ENCODE measurements at places on chromosomes 5 and 9.

DNA sequence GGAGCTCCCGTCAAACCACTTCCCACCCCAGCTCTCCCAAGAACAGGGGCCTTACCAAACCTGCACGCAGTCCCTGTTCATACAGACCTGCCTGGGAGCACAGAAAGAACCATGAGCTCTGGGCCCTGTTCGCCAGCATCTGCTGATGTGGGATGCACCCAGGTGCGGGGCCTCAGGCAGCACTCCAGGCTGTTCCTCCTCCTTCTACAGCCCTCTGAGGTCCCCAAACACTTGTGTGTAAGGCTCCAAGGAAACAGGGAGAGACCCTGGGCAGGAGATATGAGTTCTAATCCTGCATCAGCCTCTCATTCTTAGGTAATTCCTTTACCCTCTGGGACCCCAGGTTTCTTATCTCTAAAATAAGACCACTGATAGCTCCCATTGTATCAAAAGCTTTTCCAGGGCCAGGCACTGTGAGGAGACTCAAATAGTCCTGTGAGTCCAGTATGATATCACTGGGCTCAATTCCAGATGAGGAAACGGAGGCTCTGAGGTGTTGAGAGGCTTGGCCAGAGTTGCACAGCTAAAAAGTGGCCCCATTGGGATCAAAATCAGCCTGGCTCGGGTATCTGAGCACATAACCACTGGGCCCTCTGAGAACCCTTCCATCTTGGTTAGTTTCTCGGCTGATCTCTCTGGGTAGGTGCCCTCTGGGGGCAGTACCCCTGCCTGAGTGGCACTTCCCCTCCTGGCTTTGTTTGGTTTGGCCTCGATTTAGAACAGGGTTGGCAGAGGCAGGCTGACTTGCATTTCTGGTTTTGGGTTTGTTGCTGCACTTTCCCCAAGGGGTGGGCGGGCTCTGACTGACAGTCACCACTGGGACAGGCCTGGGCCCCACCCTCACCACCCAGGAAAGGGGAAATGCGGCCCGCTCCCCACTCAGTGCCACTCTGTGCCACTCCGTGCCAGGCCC, 116.8 kb downstream of the RGS3 start:
- DNase-seq, result peak; percentile 43

GRCh38 chr5:143641549-143642355, 170.2 kb upstream of the HMHB1 start:
- DNase-seq, result no peak

DNA sequence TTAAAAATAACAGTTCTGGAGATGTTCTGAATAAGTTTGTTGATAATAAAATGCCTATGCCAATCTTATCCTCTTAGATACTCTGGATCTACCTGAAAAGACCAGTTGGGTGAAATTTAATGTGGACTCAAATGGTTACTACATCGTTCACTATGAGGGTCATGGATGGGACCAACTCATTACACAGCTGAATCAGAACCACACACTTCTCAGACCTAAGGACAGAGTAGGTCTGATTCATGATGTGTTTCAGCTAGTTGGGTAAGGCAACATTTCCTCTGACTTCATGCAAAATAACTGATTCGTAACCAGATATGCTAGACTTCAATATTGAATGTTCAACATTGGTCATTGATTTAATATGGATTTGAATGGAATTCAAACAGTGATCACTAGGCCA, 27.0 kb downstream of the ERAP2 start:
- no peak for DNase-seq

GRCh38 chr9:136157477-136158265, 39.0 kb upstream of the TMEM250 start:
- DNase-seq, result no peak

DNA sequence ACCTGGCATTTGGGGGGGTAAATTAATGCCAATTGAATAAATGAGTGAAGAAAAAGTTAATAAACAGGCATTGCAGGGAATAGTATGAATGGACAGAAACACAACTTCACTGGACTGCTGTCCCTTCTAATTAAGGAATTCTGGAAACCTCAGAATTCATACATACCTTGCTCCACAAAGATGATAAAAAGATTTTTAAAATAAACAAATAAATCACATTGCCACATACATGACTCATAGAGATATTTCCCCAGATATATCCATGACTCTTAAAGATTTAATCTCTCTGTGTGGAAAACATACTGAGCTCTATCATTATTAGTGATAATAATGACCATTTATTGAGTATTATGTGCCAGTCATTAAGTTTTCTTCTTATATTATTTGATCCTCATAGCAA, 469.0 kb upstream of the MEF2C start:
- no peak for DNase-seq

DNA sequence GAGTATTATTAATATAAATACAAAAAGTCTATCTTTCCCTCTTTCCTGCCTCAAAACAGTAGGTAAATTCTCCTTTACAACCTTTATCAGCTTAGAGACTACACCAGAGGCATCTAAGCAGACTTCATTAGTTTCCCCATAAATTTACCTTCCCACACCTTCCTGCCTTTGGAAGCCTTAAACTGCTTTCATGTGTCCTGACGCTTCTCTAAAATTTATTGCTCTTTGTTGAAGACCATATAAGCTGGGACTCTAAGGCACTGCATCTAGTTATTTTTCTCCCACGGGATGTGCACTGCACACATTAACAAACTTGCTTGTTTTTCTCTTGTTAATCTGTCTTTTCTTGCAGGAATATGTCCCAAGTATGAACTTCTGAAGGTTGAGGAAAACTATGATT, 51.8 kb downstream of the DEPDC1B start:
- no peak for DNase-seq

GRCh38 chr5:155052532-155052931, 39.0 kb downstream of the KIF4B start:
- no peak for DNase-seq

GRCh38 chr5:78295035-78295961, 800 bp upstream of the AP3B1 start:
- DNase-seq, result no peak

- no peak for DNase-seq
These were observed 26.4 kb downstream of the ANXA6 start for GRCh38 chr5:151130922-151131891.

DNA sequence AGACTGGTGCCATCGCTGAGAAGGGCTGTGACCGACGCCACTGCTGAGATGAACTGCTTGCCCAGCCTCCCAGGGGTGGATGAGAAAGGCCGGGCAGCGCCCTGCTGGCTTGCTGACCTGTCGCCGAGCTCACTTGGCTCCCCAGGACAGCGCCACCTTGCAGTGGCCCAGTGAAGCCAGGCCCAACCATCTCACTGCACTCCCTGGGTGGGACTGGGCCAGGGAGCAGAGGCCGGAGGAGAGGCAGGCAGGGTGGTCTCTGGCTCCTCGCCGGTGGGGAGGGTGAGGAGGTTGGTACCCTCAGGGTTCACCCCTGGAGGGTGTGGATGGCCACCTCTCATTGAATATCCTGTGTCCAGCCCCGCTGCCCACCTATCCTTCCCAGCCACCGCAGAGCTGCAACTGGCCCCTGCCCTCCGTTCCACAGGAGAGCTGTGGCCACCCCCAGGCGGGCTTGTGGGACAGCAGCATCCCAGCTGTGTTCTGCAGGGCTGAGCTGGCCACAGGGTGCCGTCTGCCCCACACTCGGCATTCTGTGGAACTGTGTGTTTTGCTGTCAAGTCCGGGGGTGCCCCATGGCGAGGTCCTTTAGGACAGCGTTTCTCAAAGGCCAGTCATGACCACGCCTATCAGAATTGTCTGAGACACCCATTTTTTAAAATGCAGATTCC, 41.0 kb upstream of the FCN2 start:
- no peak for DNase-seq

GRCh38 chr5:151182524-151182900, 24.9 kb upstream of the ANXA6 start:
- no peak for DNase-seq

DNA sequence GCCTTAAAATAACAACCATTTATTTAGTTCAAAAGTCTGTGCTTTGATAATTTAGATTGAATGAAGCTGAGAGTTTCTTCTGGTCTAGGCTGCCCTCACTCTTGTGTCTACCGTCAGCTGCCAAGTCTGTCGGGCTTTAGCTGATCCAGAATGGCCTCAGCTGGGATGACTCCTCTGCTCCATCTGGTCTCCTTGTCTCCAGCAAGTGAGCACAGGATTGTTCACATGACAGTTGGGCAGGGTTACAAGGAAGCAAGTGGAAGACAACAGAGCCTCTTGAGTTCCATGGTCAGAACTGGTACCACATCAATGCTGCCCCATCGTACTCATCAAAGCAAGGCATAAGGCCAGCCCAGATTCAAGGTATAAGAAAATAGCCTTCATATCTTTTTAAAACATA, 9.0 kb downstream of the HTR1A start:
- no peak for DNase-seq

GRCh38 chr9:126461029-126461428, 134.4 kb downstream of the MVB12B start:
- DNase-seq, result no peak

DNA sequence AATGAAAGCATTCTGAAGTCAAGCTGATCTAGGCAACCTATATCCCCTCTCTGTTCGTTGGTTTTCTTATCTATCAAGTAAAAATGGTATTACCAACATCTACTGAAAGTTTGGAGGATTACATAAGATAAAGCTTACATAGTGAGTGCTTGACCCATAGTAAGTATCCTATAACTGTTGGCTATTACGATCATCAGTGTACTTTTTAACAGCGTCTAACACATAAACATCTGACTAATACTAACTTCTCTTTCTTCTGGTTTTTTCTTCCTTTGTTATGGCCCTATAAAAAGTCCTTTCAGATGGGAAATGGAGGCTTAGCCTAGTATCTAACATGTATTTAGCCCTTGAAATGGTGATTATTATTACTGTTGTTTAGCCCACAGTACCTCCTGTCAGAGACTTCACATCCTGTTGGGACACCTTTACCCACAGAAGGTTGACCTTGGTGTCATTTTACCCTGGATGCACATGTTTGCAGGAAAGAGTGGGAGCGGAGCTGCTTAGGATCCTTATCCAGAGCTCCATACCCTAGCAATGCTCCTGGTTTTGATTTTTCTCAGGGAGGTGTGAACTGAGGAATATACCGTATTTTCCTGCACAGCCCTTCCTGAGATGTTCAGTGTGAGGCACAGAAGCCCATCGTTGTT, 6.0 kb downstream of the INSYN2B start:
- DNase-seq, result no peak

GRCh38 chr9:95605101-95605500, 88.3 kb upstream of the PTCH1 start:
- no peak for DNase-seq

DNA sequence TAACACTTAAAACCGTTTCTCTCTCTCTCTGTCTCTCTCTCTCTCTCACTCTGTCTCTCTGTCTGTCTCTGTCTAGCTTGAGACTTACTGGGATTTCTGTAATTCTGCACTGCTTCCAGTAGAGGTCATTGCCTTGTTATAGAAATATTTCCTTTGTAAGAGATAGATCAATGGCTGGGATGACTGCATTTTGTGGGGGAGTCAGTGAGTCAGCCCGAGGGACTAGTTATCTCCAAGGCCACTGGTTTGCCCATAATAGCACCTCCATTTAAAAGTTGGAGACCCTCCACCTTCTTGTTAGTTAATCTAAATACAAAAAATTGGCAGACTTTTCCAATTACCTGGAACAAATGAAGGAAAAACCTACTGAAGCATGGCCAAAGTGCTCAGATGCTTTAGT, 547.2 kb downstream of the LRRC70 start:
- DNase-seq, result no peak

- no peak for DNase-seq
These were observed 239.4 kb upstream of the FBXL7 start for GRCh38 chr5:15260356-15261268.

DNA sequence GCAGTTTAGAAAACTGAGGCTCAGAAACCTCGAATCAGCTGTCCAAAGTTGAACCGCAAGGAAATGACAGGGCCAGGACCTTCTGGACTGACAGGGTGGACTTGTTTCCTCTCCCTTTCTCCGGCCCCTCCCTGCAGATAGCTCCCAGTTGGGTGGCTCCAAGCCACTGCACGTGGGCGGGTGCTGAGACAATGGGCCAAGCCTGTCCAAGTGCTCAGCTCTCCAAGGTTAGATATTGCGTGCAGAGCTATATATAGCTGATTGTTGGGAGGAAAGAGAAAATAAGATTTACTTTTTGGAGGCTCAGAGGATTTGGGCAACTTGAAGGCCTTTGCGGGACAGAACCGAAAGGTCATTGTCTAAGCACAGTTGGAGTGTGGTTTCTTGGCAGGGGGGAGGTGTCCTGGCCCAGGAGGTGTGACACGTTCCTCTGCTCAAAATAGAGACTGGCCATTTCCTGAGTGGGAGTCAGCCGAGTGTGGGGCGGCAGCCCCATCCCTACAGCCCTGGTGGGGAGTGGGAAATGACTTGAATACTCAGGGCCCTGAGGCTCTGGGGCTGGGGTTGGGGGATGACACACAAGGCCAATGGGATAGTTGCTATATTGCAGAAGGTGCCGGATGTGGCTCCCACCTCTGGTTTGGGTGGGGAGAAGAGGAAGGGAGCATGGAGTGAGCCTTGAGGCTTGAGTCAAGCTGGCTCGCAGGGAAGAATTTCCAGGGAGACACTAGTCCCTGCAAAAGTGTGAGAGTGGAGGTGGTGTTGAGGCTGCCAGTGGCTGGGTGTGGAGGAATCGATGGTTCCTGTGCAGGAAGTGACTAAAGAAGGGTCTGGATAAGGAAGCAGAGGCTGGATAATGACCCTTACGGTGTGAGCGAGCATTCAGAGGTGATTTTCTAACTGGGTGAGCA, 44.4 kb upstream of the SMAD5 start:
- DNase-seq, result no peak

DNA sequence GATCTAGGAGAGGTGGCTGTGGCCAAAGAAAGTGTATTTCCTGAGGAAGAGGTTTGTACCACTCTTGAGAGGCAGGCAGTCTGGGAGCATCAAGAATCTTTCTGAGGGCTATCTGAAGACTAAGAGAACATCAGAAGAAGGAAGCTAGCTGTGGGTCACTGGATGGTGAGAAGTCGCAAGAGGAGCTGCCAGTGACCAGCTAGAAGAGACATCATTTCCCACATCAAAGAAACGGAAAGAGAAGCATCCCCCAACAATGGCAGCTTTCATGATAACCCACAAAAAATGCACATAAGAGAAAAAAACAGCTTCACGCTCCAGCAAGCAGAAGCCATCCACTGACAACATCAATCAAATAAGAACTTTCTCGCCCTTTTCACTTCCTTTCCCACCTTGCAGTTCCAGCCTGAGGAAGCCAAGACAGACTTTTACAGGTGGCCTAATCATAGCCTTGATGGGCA, 25.0 kb upstream of the CEP78 start:
- DNase-seq, result no peak

- no peak for DNase-seq
These were observed 13.2 kb upstream of the NR4A3 start for GRCh38 chr9:99808454-99808853.

DNA sequence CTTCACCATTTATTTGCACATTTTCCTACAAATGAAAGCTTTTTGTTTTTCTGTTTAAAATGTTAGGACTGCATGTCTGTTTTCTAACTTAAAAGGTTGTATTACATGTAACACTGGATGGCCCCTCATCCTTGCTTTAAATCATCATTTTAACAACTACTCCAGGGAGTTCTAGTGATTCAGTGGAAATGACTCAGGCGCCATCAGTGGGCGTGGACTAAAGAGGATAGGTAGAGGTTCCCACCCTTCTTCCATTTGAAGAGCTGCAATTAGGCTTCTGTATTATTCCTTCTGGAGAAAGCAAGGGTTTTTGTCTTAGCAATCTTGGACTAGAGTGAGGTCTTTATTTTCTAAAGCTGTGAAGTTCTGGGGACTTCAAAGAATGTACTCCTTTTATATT, 213.7 kb downstream of the TMEM38B start:
- no peak for DNase-seq

Data from esophagus squamous epithelium (tissue), 5 donors.